ENCODE measurements at places on chromosomes 12 and 14.

GRCh38 chr12:42475106-42475505 lies 114.4 kb downstream of the PRICKLE1 start:
- DNase-seq = no peak

- DNase-seq = no peak
Measured at GRCh38 chr12:93292731-93293566, 84.8 kb upstream of the NUDT4 start.

DNA sequence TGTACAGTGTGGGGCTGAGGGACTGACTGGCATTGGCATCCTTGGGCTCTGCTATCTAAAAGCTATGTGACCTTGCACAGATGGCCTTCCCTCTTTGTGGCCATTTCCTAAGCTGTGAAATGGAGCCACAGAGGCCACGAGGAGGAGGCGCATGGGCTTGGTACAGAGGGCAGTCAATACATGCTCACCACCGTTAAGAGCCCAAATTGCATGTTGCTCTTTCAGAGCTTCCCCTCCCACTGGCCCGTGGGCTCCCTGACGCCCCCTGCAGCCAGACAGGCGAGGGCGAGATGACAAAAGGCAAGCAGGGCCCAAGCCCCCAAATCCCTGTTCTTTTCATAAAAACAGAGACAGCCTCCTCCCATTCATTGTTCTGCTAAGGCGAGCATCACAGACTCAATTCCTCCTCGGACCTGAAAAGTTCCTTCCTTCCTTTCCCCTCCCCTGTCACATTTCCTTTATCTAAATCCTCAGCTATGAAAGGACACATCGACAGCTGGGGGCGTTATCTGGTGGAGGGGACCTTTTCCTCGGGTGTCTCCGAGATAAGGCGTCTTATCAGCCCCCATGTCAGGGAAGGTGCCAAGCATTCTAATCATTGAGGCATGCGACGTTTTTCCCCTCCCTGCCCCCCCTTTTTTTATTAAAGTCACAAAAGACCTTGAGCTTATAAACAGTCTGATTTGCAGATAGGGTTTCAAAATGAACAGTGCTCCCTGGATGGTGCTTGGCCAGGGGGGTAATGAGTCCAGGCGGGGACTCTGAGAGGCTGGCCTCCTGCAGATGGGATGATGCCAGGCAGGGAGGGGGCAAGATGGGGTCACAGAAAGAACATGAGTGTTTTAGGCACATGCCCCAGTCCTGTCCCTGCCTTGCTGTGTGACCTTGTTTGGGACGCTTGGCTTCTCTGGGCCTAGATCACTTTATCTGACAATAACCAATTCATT lies 26.4 kb downstream of the FAM222A start:
- DNase-seq = no peak

DNA sequence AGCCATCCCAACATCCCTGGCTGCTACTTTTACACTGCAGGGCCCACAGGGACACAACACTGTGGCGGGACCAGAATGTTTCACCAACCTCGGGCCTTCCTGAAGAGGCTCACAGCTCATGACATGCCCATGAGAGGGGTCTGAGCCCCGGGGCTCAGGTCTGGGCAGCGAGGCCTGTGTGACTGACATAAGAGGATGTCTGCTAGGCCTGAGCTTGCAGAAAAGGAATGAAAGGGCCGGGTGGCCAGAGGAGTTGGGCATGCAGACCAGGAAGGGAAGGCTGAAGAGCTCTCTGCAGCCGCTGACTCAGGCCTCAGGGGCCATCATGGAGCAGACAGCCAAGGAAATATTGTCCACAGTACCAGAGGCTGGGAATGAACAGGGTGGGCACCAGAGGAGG lies 18.3 kb upstream of the VSX2 start:
- DNase-seq = no peak

GRCh38 chr12:84604551-84604950 lies 308.0 kb downstream of the SLC6A15 start:
- DNase-seq = no peak

DNA sequence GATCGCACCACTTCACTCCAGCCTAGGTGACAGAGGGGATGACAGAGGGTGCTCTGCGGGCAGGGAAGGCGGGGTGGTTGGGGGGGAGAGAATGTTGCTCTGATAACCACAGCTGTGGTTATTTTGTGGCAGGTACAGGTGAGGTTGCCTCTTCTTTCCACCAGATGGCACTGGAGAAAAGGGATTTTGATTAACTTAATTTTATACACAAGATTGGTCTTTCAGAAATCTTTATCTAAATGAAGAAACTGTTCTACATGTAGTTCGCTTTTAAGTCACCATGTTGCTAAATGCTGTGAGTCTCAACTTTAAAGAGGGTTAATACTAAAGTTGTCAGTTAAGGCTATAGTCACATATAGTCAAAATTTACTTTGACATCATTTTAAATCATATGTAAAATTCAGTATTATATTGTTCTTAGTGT lies 25.7 kb downstream of the FGF23 start:
- no peak for DNase-seq

DNA sequence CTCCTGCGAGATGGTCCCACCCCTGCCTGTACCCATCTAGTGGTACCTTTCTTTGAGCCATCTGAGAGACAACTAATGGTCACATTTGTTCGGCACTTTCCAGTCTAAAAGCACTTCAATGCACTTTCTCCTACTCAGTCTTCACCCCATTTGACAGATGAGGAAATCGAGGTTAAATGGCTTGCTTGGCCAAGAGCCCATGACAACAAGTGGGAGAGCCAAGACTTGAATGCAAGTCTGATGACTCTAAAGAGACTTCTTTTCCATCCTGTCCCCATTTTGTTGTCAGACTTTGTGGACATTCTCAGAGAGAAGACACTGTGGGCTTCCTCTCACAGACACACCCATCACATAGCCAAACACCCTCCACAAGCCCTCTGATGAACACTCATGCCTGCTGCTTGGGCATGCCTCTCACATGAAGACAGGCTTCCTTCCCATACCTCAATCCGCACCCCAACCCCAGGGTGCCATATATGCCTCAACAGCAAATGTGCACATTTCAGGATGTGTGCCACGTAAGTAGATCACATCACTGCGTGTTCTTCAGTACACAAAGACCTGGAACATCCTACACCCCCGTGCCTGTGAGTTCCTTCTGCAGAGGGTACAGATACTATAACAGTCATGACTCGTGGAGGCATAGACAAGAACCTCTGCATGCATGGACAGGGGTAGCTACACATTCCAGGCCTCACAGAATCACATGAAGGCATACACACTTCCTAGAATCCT lies 805 bp downstream of the MYH7 start:
- no peak for DNase-seq

DNA sequence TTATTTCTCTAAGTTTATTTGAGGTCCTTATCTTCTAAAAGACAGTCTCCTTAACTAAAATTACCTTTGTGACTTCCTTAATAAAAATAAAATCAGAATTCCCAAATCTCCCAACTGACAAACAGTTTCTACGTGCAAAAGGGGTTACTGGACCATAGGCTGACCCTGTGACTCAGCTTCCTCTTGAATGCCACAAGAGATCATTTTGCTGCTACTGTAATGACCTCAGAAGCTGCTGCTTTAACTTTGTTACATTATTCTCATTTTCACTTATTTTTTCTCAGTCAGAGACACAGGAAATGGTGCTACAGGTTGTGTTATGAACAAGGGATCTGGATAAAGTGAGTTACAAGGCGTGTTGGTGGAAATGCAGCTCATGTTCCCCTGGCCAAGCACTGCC lies 132.2 kb upstream of the TMTC2 start:
- DNase-seq = no peak

DNA sequence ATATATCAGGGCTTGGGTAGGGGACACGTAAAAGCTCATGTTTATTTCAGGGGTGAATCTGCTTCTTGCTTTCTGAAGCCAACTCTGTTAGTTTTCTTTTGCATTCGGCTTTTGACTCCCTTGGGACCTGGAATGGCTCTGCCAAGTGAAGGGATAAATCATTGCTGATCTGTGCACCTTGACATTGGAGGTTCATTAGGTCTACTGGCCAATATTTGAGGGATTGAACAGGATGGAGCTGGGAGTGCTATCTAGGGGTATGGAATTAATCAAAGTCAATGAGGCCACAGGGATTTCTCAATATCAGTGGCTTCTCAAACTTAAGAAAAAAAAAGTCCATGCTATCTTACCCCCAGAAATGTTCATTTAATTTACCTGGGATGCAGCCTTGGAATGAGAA lies 203.5 kb upstream of the RMST start:
- no peak for DNase-seq

GRCh38 chr14:20489093-20489994 lies 16.0 kb upstream of the RNASE10 start:
- no peak for DNase-seq

GRCh38 chr14:56413721-56414120 lies 165.9 kb upstream of the TMEM260 start:
- DNase-seq = no peak

DNA sequence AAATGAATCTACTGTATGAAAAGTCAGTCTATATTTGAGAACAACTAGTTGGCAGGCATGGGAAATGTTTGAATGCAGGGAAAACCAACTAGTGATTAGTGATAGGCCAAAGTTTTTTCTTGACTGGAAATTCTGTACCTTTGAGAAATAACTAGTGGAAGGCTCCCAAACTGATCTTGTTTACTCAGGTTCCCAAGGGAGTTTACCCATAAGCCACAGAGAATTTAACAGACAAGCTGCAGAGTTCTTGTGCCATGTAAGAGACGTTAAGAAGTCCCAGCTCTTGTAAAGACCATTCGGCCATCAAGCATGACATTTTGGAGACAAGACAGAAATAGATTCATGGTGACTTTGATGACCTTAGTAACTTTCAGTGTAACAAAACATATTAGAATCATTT lies 1882.8 kb upstream of the SEL1L start:
- DNase-seq = no peak

DNA sequence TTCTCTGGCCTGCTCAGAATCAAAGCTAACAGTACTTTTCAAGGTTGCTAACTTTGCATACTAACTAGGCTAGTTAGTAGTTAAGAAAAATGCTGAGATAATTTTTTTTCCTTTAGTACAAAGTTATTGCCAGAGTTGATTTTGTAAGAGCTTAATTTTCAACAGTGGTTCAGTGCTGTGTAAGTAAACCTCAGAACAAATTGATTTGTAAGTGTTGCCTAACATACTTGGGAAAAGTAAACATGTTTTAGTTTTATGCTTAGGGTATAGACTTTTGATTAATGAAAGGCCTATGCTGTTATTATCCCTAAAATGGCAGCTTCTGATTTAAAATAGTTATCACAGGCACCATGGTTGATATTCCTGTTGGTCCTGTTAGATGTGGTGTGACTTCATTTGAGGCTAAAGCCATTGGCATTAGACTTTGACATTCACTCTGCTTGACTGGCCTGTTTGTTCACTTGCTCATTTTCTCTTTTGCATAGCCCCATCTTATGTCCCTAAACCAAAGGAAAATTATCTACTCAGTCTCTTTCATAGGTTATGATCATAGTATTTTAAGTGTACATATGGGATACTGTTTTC lies 5.2 kb downstream of the CMAS start:
- no peak for DNase-seq

DNA sequence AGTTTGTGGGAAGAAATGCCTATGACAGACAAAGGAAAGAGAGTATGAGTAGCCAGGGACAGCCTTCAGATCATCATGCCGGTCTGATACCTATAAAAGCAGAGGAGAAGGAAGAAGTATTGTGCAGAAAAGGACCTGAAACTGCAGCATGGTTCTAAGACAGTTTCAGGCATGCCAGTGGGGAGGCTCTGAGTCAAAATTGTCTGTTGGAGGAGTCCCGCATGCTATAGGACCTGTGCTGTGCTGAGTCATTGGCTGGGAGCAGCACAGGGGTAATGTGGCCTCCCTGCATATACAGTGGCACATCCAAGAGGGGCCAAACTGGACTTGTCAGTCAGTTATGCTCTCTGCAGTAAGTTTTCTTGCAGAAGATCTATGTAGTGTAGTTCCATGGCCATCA lies 40.7 kb downstream of the NEUROD4 start:
- DNase-seq = no peak

GRCh38 chr12:30707613-30708342 lies 12.1 kb upstream of the IPO8 start:
- no peak for DNase-seq

- DNase-seq = peak; percentile 67
Measured at GRCh38 chr12:26369588-26369987, 174.2 kb downstream of the SSPN start.

DNA sequence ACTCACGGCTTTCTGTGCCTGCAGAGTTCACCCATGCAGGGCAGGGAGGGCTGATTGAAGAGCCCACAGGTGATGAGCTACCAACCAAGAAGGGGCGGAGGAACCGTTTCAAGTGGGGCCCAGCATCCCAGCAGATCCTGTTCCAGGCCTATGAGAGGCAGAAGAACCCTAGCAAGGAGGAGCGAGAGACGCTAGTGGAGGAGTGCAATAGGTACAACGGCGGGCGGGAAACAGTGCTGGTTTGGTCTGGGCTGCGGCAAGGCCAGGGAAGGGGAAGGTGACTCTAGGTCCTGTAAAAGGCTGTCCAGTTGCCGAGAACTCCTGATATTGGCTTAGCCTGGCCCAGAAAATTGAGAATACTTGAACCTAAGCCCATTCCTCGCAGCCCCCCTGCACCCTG lies 15.2 kb downstream of the HNF1A start:
- DNase-seq = no peak

DNA sequence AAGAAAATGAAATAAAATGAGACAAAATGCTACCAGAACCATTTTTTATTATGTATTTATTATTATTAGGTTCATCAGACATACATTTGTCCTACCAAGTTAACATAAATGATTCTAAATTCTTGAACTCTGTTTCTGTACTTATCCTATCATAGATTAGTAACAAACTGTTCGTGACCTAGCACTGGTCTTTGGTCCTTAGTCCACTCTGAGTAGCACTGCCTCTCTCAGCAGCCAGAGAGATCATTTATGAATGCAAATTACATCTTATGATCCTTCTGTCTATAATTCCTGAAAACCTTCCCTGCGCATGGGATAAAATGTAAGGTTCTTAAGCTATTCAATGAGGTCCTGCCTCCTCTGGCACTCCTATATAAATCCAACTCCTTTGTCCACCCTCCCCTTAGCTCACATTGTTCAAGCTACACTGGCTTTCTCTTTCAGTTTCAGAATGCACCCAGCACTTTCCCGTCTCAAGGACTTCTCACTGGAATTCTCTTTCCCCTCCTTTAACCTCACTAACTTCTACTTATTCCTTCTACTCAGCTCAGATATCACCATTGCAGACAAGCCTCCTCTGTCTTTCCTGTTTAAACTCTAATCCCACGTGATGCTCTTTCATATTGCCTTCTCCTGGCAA lies 17.1 kb downstream of the PDZRN4 start:
- DNase-seq = no peak

DNA sequence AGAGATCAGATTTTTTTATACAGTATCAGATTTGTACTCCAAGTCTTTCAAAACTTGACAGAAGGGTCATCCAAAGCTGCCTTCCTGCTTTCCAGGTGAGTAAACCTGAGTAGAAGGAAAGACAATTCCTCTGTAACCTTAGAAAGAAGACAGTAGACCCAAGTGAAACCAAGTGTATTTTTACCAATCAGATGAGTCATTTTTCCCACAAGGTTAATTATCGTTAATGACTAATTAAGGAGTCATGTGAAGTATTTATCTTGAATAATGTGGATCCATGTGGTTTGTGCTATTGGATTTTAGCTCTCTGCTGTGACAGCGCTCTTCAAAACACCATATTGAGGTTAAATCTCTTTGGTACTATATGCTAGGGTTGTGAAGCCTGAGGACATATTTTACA lies 74.0 kb upstream of the PELI2 start:
- no peak for DNase-seq

All from amniotic stem cell (primary cell).